ENCODE measurements at places on chromosomes 16 and 17. TPM values are rescaled to one million over a fixed set of nuclear protein-coding genes. Genes with fewer than 3 reads are reported as not detected.

DNA sequence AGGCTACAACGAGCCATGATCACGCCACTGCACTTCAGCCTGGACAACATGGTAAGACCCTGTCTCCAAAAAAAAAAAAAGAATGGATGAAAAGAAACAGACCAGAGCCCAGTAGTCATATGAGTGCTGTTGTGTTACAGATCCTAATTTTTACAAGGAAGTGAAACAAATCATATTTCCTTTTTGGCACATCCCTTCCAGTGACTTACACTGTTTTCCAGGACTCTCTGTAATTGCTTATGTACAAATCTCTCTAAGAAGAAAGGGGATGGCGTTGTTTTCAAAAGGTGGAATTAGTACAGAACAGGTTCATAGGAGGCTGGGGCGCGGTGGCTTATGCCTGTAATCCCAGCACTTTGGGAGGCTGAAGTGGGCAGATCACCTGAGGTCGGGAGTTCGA, 19.8 kb upstream of the ZNF594 start:
- DNase-seq = no peak

DNA sequence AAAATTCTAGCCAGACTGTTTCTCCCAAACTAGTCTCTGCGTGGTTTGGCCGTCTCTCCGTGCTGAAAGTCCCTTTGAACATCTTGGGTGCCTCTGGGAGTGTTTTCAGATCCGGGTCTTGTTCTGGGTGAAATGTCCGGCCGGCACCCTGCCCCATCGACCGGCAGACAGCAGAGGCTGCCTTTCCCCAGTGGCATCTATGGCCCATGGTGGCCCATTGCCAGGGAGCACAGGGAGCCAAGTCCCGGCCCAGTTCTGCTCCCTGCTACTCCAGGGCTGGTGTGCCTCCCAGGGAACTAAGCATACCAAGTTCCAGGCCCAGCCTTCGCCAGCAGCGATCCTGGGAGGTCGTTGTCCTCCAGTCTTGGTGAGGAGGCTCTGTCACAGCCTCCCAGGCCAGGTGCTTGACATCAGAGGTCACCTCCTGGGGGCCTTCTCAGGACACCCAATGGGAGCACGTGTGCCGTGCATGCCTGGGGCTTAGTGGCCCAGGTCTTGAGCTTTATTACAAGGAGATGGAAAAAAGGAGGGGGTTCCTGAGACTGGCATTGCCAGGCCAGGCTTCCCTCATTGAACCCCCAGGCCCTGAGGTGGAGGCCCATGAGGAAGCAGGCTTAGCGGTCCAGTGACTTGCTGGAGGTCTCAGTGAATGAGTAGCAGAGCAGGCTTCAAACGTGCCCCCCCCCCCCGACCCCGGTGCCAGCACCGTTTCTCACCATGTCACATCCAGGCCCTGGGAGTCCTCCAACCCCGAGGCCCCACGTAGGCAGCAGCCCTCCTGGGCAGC, 54.0 kb downstream of the PGS1 start:
- no peak for DNase-seq

DNA sequence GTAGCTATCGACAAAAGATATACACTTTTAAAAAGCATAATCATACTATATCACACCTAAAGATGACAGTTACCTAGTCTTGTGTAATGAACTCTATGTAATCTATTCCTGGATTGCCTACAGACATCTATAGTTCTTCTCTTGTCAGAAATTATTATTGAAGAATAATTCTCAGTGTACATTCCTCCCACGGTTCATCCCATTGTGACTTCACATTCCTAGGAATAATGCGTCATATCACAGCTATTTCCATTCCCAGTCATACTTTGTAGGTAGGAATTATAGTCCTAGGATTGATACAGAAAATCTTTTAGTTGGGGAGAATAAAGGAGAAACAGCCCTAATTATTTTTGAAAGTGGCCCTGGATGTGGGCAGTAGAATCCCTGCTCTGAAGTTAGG, 44.0 kb upstream of the ABCC11 start:
- DNase-seq = no peak

GRCh38 chr17:49108318-49108717, 24.3 kb upstream of the B4GALNT2 start:
- no peak for DNase-seq

GRCh38 chr16:10589109-10589508, 8.7 kb upstream of the EMP2 start:
- no peak for DNase-seq

DNA sequence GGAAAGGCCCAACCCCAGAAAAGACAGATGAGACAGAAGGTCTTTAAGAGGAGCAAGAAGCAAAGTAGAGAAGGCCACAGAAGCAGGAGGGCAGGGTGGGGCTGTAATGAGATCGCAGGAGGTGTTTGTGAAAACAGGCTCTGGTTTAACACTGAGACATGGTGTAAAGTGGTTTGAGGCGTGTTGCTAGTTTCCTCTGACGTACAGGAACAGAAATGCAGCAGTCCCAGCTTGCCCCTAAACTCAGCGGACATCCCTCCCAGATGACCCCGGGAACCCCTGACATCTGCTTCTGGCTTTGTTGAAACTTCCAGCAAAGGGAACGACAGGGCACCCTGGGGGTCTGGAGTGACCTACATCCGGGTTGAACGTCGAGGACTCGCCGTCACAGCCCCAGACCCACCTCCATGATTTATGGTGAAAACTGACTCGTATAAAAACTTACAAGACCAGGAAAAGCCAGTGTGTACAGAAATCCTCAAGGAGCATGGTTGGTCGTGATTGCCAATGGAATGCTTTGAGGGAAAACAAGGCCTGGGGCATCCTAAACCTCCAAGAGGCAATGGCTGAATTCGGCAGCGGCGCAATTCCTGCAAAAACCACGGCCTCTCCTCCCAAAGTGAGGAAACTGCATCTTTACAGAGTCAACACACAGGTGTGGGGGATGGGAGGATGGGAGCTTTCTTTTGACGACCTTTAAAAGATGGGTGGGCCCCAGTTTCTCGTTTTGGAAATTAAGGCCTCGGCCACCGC, 25.8 kb downstream of the LITAF start:
- peak; percentile 66 for DNase-seq

- DNase-seq = no peak
These were observed 29.4 kb downstream of the COG7 start for GRCh38 chr16:23423496-23424049.

GRCh38 chr17:76081295-76082210, 2.6 kb downstream of the ZACN start:
- DNase-seq = no peak

DNA sequence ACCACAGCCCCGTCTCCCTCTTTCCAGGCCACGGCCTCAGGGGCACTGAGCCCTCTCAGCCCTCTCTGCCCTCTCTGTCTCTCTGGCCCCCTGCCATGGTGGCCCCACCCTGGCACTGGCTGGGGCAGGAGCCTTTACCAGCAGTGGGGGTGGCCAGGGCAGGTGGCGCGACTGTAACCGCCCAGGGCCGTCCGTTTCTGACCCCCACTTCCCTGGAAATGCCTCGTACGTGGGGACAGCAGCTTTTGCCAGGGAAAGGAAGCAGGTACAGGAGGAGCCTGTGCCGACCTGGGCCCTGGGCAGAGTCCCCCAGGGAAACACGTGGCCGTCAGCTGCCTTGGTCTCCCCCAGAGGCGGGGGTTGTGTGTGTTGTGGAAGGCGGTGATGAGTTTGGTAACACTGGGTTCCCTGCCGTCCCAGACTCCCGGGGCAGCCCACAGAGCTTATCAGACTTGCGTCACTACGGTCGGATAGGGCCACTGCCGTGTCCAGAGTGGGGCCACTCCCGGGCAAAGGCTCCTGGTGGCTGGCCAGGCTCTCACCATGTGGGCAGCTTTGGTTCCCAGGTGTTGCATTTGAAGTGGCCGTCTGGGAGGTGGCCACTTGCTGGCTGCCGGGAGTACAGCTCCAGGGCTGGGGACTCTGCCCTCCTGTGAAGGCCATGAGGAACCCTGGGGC, 249.3 kb upstream of the CIBAR2 start:
- DNase-seq = no peak

DNA sequence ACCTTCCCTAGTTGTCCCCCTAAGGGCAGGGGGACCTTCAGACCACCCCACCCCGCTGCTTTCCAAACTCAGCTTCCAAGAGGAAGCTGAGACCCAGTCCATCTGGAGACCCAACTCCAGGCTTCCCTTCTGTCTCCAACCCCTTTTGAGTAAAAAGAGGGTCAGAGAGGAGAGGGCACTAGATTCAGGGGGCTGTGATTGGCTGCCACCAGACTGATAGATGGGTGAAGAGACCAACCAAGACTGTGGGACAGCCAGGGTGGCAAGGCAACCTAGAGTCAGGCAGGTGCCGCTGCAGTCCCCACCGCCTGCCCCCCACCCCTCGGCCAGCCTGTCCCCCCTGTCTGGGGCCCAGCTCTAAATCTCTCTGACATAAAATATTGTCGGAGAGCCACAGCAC, 92.5 kb downstream of the SDK2 start:
- no peak for DNase-seq

DNA sequence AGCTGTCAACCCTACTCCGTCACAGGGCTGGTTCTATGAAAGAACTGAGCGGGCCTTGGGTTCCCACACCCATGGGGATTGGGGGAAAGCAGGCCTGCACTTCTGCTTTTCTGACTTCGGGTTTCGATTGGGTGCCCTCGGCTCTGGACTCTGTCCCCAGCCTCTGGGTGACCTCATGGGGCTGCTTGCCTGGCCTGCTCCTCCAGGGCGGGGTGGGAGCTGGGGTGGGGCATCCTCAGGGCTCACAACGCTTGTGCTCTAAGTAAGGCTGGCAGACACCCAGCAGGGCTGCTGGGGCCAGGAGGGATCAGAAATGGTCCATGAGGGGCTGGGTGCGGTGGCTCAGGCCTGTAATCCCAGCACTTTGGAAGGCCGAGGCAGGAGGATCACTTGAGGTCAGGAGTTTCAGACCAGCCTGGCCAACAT, 19.2 kb downstream of the ARHGAP27 start:
- DNase-seq = no peak

DNA sequence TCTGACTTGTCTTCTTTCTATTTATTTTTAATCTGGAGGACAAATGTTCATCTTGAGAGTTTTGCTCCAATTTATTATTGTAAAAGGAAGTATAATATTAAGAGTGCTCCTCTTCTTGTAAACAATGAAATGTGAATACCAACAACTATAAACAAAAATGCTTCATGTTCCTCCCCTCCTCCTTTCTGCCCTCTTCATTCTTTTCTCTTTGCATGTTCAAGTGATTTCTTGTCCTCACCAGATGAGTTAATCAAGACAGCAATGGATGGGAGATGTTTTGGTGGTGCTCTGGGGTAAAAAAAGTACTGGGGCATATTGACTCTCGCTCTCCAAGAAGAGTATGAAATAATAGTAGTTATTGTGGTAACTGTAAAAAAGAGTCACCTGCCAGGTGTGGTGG, 24.3 kb downstream of the ITGB3 start:
- no peak for DNase-seq

DNA sequence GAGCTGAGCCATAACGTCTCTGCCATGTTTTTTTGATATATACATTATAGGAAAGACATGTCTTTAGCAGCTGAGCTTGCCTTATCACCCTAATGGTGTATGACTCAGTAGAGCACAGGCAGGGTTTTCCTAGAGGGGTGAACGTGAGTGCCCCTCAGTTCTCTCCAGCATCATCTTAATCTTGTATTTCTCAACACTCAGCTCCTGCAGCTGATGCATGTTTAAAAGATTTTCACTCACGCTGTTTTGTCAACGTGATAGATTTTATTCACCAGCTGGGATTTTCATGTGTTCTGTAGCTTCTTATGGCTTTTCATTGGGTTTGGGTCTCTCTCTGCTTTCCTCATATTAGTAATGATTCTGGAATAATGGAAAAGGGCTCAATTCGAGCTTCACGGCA, 186.0 kb upstream of the PMFBP1 start:
- DNase-seq = no peak

DNA sequence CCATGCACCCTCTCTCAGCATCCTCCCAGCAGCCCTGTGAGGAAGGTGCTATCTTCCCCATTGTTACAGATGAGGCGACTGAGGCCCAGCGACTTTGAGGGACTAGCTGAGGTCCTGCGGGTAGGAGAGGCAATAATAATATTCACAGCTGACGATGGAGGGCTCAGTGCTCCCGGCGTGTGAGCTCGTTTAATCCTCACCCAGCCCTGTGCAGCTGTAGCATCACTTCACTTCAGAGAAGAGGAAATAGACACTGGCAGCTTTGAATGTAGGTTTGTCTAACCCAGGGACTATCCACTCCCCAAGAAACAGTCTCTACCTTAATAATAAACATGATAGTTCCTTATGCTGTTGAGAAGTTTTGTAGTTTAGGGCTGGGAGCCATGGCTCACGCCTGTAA, 21.6 kb downstream of the LASP1 start:
- DNase-seq = no peak

DNA sequence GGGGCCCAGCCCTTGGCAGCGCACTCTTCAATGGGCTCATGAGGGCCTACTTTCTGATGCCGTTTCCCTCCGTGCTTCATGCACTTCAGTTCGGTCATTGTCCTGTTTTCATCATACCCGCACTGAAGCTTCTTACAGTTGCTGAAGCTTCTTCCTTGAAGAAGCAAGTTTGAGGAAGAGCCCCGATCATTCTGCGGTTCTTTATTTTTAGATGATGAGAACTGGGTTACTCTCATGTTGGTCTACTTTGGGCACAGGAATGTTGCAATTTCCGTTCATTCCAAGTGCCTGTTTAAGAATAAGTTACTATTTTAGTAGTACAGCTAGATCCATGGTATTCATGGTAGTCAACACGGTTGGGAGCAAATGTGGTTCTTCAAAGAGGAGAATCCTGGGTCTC, 587.7 kb upstream of the HSBP1 start:
- DNase-seq = no peak

DNA sequence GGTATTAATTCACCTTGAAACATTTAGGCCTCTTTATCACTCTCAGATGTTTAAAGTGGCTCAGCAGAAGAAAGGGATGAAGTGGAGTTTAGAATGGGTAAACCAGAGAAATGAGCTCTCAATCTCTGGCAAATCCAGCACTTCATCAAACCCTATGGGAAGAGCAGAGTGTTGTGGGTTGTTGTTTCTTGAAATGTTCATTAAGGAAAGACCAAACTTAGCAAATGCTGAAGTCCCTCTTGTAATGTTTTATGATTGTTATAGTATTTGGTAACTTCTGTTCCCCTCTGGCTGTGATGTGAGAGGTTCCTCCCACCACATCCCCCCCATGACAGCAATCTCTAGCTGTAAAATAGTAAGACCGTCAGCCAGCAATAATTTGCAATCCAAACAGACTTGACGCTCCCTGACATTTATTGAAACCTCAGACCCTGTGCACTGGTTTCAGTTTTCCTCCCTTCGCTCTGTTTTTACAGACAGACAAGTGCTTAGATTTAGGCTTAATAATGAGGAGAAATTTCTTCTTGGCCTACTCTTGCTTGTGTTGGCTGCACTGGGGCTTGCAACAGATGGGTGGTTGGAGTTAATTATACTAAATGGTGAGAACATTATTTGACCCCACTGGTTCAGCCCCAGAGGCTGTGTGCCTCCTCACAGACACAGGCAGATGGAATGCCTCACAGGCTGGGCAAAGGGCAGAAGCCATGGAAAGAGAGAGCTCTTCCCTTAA, 609.4 kb upstream of the SOX9 start:
- no peak for DNase-seq

- no peak for DNase-seq
These were observed 94.5 kb upstream of the WSCD1 start for GRCh38 chr17:5975661-5976060.

The PTGES3L gene
- total RNA-seq = 1.6 TPM

All from activated T-helper 1 cell treated with anti-CD3 and anti-CD28 coated beads, Interleukin-12 subunit alpha, Interleukin-12 subunit beta, Interleukin-2, Interleukin-4 antibody, amounts not matched to agents 30 ng/mL and 10 ng/mL and 1 ng/mL, durations not matched to agents 14 hours and 24 hours and 36 hours (primary cell).